ENCODE measurements at places on chromosomes 7 and 10.

DNA sequence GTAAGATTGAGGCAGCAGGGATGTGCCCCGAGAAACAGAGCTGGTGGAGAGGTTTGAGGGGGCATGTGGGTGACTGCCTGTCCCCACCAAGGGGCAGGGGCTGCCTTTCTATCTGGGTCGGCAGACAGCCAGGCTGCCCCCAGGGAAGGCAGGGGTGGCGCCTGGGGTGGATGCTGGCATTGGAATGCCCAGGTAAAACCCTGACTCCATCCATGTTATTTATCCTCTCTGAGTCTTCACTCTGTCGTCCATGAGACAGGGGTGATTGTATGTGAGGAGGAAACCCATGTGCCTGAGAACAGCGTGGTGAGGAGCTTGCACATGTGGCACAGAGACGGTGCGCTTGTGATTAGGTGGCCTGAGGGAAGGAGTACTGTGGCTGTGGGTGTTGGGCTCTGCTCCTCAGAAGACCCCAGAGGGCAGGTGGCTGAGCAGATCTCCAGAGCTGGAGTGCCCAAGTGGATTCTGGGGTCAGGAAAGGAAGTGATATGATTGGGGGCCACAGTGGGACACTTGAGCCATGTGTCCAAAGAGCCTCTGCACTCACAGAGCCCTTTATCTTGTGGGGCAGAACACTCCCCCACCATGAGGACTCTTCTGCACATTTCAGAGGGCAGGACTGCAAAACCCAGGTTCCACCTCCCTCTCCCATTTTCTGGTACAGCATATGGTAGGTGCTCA lies 100.4 kb upstream of the RET start:
- DNase-seq: no peak

DNA sequence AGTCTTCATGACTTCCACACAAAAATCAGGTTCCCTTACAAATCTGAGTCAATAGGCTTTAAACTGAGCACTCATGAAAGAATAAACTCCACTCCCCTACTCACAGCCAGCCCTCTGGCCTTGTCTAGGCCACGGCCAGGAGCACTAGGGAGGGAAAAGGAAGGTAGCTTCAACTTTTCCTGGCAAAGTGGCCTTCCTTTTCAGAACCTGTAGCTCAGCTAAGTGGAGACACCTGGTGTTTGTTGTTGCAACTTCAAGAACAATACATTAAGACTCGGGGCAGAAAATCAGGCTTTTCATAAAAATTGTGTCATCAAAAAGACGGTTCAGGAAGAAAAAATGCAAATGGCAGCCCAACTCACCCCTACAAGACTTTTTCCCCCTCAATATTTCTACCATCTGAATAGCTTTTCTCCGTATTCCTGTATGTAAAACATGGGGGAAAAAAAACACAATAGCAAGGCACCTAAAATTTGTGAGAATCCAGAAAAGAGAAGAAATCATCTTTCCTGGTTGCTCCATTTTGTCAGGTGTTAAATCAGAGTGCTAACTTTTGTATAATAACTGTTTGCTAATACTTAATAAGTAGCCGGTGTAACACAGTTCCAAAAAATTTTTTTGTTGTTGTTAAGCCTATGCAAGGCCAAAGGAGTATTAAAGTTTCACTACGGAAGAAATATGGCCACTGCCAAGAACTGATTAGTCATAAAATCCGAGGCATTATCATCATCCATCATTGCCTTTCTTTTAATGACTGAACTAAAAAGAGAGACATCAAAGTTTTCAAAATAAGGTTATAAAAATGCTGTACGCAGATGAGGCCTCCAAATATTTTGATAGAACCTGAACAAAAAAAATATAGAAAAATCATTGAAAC lies 66.2 kb upstream of the ARID5B start:
- no peak for DNase-seq

GRCh38 chr7:92013611-92014010 lies 72.9 kb downstream of the AKAP9 start:
- DNase-seq: no peak

DNA sequence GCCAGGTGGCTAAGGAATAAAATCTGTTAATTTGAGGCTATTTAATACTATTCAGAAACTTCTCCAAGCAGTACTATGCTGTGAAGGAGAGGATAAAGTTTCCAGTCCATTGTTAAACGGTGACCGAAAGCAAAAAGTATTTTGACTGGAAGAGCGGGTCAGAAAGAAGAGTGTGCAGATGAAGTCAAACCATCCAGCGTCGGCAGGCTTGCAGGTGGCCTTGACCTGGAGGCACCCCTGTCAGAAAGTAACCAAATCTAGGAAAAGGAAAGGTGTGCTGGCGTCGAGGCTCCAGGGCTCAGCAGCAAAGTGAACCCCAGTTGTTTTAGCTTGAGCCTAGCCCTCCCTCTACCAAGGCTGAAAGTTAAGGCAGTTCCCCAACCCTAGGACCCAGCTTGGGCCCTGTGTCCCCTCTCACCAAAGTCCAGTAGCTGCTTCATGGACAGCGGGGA lies 544 bp downstream of the PDK4 start:
- no peak for DNase-seq

DNA sequence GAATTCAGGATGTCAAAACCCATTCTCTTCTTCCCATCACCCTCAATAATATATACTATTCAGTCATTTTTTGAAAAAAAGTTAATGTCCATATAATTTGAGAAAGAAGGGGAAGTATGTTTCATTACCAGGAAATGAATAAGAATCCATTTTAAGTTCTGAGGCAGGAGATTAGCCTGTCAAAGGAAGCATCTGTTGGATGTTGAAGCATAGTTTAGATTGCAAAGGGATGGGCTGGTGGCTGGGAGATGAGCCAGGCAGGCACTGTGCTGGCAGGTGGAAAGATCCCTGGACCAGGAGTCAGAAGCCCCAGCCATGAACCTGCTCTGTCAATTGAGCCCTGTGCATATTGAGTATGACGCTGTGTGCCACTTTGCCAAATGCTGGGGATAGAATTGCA lies 48.4 kb upstream of the CRTAC1 start:
- no peak for DNase-seq

GRCh38 chr10:46033602-46034011 lies 3.2 kb upstream of the NCOA4 start:
- no peak for DNase-seq

DNA sequence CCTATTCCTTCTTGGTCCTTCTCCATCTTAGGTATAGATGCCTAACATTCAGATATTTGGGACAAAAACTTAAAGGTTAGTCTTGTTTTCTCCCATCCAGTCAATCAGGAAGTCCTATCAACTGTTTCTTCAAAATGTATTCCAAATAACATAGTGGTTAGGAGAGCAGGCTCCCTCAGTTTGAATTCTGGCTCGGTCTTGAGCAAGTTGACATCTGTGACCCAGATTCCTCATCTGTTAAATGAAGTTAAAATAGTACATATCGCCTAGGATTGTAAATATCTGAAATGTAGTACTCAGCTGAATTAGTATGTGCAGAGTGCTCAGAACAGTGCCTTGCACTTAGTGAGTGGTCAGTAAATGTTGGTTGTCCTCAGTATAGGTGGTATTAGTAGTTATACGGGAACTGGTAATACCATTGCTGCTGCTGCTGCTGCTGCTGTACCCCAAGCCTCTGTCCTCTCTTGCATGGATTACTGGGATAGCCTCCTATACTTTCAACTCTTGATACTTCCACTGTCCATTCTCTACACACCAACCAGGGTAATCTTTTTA lies 58.6 kb downstream of the RALA start:
- DNase-seq: no peak

DNA sequence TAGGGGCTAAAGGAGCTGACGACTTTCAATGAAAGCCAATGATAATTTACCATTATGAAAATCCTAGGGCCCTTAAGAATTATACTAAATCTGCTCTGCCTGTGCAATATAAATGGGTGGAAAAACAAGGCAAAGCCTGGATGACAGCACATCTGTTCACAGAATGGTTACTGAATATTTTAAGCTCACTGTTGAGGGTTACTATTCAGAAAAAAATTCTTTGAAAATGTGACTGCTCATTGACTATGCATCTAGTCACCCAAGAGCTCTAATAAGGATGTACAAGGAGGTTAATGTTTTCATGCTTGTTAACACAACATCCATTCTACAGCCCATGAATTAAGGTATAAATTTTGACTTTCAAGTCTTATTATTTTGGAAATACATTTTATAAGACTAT lies 8.9 kb downstream of the DKK1 start:
- DNase-seq: no peak

DNA sequence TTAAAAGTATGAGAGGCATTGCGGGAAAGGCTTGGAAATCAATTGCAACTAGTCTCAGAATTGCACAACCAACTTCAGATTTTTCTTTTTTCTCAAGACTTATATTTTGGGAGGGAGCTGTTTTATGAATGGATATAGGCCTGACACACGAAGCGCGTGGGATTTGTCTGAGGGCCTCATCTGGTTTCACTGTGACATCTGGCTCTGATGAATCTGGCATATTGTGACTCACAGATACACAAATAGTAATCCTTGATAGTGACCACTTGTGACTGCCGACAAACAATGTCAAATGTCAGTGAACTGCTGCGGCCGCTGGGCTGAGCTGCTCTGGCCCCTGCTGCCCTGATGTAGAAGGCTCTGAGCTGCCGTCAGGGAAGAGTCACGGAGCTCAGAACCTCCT lies 655.1 kb downstream of the INHBA start:
- DNase-seq: no peak

Measured in activated CD8-positive, alpha-beta memory T cell treated with anti-CD3 and anti-CD28 coated beads for 1 hour (primary cell).